ENCODE measurements at places on chromosomes 7 and 10. TPM values are rescaled to one million over a fixed set of nuclear protein-coding genes. Genes with fewer than 3 reads are reported as not detected.

The TAS2R5 gene
- total RNA-seq: 0.53 TPM

The ENO4 gene
- 0.07 TPM for total RNA-seq

DNA sequence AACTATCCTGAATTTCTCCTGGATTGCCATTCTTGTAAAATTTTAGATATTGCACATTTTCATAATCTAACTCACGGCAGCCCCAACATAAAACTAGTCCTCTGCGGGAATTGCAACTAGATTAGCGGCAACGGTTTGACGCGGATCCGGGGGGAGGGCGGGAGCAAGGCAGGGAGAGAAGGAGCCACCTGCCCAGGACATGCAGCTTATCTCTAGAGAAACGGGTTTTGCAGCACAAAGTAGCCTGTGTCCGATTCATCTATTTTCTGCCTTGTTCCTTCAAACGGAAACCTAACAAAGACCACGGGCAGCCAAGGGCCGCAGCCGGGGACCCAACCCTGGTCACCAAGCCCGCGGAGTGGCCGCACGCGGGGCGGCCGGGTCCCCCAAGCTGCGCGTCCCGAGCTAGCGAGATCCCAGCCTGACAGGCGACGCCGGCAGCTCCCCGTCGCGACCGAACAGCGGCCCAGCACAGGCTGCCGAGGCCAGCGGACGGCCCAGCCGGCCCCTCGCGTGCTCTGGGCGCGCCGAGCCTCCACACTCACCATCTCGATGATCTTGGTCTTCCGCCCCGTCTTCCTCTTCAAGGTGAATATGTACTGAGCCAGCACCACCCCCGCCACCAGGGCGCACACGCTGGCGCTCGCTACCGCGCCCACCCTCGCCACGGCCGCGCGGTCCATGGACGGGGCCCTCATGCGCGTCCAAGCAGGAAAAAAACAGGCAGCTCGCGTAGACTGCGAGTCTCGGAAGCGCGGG is at the start of gene NT5C3A:
Gene NT5C3A, minus strand, starts transcription at position 754 of the 759 bp plus-strand sequence. Its CDS starts 71 bp downstream, at position 683.
- no peak for DNase-seq

The CFTR gene
- not detected for total RNA-seq

The FEZF1 gene
- not detected for total RNA-seq

DNA sequence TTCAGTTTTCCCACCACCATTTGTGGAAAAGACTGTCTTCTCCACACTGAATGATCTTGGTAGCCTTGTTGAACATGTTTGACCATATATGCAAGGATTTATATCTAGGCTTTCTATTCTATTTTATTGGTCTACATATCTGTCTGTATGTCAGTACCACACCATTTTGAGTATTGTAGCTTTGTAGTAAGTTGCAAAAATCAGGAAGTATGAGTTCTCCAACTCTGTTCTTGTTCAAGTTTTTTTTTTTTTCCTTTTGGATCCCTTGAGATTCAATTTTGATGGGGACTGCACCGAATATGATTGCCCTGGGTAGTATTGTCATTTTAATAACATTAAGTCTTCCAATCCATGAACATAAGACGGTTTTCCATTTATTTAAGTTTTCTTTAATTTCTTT is 176.8 kb downstream of the DNAJC1 start:
- no peak for DNase-seq

The LOXL4 gene
- 1.3 TPM for total RNA-seq

The OR2A7 gene
- 0.07 TPM for total RNA-seq

DNA sequence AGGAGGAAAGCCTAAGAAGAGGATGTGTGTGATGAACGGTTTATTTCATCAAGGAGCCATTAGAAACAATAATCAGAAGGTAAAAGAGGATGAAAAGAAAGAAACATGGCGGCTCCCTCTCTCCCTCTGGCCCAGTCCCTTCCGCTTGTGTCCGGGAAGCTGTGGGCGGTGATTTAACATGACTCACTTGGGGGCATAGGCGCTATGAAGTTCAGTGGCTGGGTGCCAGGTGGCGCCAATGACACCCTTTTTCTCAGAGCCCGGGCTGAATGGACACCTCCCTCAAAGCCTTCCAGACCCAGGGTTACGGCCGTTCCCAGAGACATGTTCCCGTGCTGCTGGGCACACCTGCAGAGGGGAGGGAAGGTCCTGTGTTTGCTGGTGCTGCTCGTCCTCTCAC is 244.0 kb downstream of the SKAP2 start:
- no peak for DNase-seq

DNA sequence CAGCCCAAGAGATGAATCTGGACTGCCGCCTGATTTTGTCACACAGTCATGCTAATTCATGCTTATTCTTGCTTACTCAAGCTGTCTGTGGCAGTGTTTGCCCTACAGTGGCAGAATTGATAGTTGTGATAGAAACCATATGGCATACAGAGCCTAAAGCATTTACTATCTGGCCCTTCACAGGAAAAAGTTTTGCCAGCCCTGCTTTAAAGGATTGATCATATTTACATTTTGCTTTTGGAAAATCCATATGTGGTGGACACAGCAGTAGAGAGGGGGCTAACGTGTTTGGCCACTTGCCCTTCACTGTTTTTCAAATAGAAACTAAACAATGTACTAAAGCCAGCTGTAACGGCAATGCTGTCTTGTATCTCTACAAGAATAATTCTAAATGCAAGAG is 974.0 kb upstream of the GHITM start:
- no peak for DNase-seq

GRCh38 chr10:126392469-126392868 is 4.2 kb upstream of the ADAM12 start:
- no peak for DNase-seq

DNA sequence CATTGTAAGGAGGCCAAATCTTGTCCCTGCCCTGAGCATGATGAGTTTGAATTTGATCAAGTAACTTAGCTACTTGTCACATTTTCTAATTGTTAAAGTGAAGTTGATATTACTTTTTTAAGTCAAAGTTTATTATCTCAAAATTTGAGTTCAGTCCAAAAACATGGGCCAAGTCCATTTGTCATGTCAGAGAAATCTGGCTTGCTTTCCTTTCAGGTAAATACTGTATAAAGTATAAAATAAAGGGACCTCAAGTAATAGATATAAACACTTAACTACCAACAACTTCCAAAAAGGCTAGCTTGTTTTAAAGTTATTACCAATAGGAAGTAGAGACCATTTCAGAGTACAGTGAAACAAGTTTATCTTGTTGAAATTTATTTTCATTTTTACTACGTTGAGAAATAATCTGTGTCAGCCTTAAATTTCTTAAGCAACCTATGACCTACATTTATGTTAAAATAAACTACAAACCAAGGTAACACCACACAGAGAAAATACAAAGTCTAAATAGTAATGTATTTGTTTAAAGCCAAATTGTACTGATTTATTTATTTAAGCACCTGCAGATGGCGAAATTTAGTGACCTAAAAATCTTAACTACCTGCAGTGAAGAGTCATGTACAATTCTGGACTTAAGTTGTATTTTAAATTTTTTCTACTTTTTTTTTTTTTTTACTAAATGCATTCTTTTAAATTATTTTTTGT is 36.5 kb downstream of the FHIP2A start:
- DNase-seq: no peak

The CYP2C19 gene
- total RNA-seq: not detected

DNA sequence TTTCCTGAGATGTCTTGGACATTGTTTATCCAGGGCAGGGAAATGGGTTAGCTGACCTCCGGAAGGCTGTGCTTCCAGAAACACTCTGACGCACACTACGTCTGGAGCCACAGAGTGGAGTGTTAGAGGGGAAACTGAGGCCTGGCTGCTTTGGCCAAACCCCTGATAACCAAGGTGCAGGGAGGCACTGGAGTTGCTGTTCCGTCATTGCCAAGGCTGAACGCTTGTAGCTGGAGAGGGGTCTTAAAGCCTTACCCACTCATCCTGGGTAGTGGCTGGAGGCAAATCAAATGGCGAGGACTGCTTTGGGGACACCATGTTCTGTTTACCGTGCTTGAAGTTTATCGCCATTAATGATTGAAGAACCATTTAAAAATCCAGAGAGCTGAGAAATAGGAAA is 604.1 kb upstream of the FOXK1 start:
- no peak for DNase-seq

DNA sequence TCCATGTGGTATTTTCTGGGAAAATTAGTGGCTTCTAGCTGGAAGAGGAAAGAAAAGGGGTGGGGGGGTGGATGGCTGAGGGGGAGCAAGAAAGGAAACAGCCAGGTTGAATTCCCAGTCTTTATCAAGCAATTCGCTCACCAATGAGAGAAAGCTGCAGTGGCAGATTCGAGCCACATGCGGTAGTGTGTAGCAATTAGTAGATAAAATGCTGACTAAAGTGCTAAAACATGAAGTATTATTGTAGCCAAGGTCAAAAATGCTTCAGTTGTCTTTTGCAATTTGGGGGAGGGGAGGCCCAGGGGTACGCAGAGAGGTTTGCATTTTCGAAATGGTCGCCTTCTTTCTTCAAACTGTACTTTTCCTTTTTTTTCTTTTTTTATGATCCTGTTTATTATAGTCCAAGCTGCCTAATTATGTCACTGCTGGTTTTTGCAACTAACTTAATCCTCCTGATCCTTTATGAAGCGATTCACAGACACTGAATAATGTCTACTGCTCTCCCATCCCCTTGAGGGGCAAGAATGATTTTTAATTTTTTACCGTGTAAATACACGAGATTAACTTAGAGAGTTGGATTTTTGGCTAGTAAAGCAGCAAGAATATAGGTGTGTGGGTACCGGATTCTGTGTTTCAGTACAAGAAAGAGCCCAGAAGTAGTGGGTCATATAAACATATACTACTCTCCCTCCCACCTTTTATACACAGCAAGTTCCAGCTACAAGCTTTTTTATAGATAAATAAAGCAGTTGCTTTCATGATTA is 3.6 kb upstream of the ARID5B start:
- DNase-seq: no peak

- DNase-seq: no peak
Observed at GRCh38 chr7:28364082-28364481, 48.2 kb upstream of the CREB5 start.

DNA sequence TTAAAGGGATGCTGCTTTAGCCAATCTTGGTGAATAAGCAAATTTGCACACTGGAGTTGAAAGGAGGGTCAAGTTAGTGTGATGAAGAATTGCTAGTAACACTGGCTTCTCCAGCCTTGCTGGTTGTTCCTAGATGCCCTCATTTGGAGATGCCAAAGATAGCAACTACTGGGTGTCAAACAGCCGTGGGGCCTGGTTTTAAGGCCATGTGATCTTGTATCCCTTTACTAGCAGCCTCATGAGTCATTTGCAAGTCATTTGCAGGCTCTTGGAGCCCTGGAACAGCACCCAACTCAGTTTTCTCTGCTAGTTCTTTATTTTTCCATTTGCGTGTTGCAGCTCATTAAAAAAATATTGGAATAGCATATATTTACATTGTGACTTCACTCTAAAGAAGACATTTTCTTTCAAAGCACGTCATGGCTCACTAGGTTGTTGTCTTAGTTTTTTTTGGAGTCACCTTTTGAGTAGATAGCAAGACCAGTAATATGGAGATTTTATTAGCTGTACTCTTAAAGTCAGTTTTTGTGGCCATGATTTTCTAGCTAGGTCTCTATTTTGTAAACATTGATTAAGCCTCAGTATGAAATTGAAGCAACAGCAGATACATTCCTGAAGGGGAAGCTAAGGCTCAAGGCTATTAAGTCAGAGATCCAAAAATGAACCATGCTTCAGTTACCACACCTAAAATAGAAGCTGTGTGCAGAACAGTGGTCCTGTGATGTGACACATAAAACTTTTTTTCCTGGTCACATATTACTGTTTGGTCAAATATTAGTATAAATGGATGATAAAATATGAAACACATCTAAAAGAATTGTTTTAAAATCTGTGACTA is 1.3 kb downstream of the LSMEM1 start:
- DNase-seq: no peak

The CCM2 gene
- total RNA-seq: 81.1 TPM

GRCh38 chr7:18497082-18497481 is 1.5 kb downstream of the HDAC9 start:
- DNase-seq: no peak
